ENCODE measurements at places on chromosomes 7 and 10.
A peak's percentile ranks its signal among the peaks of the same experiment; 100 is the strongest.

GRCh38 chr10:114343623-114344505 is 60.4 kb downstream of the AFAP1L2 start:
- no peak for DNase-seq

DNA sequence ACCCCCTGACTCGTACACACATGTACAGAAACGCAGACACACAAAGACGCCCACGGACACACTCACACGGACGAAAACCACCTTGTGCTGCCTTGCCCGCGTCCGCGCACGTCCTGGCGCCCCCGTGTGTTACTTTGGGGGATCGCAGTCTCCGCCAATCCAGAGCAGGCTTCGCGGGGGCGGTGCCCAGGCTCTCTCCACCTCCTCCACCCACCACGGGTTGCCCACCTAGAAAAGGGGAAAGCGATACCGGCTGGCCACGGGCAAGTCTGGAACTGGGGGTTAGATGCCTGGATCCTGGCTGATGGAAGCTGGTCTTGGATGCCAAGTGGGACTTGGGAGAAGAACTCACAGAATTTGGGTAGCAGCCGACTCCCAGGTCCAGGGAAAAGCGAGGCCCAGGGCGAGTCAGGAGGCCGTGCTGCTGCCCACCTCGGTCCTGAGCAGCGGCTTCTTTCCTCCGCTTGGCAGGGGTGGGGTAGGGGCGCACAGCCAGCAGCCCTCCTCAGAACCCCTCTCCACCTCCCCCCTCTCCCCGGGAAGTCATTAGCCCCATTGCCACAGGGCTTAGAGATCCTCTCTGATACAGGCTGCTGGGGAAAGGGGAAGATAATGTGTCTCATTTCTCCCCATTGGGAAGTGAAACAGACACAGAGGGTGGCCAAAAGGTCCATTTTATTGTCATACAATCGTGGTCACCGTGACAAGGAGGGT is 4.6 kb upstream of the VGF start:
- peak; percentile 48 for DNase-seq

DNA sequence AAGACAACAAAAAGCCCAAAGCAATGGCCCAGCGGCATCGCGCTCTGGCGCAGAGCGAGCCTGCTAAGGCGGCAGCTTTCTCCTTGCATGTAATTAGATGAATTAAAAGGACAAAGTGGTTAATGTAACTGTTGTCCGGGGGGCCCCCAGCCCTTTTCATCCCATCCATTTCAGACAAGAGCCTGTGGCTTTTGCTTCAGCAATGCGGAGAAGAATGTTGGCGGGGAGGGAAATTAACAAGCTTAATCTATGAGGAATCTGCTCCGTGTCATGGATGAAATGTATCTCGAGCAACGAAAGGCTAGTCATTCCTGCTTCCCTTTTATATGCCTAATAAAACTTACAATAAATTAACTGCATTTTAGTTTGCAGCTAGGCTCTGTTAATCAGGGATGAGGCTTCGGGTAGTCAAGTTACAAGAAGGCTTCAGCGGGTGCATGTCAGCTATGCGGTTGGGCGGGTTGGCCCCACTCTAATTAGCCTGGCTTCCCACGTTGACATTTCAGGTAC is 203.3 kb downstream of the BUB3 start:
- no peak for DNase-seq

DNA sequence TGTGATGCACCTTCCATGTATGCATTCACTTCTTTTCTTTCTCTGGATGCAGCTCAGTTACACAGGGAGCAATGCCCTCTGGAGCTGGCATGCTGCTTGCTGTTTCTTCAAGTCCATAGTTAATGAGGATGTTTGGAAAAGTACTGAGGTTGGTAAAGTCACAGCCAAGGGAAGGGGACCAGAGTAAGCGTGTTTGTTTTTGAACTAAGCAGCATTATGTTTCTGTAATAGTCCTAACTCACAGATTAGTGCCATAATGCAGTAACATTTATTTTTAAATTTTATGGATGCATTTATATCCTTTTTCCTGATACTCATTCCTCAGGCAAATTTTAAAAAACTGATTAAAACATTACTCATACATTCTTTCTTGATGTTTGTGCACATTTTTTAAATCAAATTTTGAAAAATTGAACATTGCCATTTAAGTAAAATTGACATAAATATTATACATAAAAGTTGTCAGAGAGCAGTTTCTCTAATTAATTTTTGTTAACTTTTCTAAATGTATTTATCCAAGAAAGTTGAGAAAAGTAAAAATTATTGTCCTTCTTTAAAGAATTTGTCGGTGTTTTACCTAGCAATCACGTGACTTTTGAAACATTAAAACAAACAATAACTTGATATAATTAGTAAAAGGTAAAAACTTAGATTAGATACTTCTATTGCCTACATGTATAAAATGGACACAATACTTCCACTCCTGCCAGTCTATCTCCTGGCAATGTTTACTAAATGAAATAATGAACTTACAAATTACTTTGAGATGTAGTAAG is 659.6 kb upstream of the ANKRD30A start:
- no peak for DNase-seq

GRCh38 chr7:23712368-23713284 is 2.6 kb downstream of the STK31 start:
- peak; percentile 71 for DNase-seq

- peak; percentile 56 for DNase-seq
Measured at GRCh38 chr10:93039721-93040120, 20.9 kb upstream of the CYP26C1 start.

- peak; percentile 20 for DNase-seq
Measured at GRCh38 chr7:121329191-121330052, 622 bp downstream of the WNT16 start.

DNA sequence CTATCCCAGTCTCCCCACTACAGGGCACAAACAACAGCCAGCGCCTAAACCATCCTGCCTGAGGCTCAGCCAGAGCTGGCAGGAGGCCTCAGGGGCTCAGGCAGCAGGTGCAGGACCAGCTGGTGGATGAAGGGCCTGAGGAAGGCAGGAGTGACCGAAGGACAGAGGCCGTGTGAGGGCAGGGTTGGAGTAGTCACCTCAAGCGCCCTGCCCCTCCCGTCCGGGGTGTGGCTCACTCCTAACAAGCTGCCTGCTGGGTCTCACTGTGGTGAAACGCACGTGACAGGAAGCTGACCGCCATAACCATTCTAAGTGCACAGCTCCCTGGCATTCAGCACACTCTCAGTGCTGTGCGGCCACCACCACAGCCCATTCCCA is 281.1 kb downstream of the ELFN1 start:
- no peak for DNase-seq

DNA sequence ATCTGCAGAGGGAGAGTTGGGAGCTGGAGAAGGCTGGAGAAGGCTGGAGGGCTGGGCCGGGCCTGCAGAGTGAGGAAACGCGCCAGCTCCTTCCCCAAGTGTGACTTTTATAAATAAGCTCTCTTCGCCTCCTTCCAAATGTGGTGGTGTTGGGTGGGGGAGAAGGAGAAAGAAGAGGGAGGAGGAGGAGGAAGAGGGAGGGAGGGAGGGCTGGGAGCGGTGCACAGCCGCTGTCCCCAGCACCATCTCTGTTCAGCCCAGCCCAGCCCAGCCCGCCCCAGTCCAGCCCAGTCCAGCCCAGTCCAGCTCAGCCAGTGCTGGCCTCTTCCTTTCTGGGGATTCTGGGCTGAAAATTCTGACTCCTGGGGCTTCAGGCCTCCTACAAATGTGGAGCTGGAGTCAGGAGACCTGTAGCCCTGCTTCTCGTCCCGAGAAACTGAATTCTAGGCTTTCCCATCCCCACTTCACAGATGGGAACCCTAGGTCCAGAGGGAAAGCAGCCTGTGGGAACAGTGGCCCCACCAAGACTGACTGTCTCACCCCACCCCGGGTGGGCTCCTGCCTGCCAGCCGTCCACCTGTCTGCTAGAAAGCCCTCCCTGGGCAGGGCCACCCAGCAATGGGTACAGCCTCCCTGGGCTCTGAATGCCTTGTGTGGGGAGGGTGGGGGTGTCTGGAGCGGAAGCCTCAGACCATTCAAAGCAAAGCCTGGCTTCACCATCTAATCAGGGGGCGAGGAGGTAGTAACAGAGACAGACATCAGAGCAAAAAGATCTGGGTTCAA is 2.3 kb downstream of the STX1A start:
- DNase-seq: peak; percentile 51

DNA sequence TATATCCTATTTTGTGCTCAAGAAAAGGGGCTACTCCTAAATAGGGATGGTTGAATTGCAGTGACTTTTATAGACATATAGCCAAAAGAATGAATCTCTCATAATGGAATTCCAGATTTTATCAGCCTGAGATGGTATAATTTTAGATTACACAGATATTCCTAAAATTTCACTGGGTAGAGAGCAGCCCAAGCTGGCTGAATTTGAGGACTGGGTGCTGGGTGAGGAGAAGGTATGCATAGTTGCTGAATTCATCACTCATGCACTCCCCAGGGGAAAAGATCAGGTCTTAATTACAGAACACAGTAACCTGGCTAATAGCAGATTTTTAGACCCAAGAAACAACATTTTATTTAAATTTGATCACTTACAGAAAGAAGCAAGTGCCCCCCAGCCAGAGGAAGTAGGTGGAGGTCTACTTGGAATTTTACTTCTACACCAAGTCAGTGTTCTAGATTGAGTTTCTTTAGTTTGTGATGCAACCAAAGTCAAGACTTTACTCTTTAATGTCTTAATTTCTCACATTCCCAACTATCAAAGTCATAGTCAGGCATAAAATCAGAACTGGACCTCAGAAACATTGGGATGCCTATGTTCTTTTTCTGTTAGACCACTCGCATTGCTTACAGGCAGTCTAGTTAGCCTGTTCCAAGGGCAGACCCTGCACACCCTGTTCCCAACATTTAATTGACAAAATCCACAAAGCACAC is 337.4 kb upstream of the PODXL start:
- peak; percentile 84 for DNase-seq

GRCh38 chr7:24462117-24462516 is 111.1 kb upstream of the PALS2 start:
- no peak for DNase-seq

GRCh38 chr10:3790858-3791257 is 5.8 kb upstream of the KLF6 start:
- no peak for DNase-seq

DNA sequence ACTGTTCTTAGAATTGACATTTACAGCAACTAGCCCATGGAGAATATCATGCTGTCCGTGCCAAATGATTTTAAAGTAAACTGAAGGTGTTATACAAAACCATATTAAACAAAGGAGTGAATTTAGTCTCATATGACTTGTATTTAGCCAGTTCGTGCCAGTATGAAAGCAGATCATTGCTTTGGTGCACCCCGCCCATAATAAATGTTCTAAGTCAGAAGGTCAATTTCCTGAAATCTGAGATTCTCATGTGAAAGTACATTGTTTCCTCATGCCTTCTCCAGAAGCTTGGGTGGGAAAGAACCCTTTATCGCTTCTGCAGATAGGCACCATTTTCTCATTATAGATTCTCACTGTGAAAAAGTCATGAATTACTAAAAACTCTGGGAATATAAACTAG is 106.4 kb downstream of the CAMK1D start:
- no peak for DNase-seq

GRCh38 chr10:106535304-106535953 is 629.1 kb downstream of the SORCS1 start:
- no peak for DNase-seq

- no peak for DNase-seq
Measured at GRCh38 chr7:29143751-29144150, 2.6 kb downstream of the CPVL start.

- peak; percentile 36 for DNase-seq
Measured at GRCh38 chr10:98041352-98042043, 11.1 kb upstream of the CRTAC1 start.

DNA sequence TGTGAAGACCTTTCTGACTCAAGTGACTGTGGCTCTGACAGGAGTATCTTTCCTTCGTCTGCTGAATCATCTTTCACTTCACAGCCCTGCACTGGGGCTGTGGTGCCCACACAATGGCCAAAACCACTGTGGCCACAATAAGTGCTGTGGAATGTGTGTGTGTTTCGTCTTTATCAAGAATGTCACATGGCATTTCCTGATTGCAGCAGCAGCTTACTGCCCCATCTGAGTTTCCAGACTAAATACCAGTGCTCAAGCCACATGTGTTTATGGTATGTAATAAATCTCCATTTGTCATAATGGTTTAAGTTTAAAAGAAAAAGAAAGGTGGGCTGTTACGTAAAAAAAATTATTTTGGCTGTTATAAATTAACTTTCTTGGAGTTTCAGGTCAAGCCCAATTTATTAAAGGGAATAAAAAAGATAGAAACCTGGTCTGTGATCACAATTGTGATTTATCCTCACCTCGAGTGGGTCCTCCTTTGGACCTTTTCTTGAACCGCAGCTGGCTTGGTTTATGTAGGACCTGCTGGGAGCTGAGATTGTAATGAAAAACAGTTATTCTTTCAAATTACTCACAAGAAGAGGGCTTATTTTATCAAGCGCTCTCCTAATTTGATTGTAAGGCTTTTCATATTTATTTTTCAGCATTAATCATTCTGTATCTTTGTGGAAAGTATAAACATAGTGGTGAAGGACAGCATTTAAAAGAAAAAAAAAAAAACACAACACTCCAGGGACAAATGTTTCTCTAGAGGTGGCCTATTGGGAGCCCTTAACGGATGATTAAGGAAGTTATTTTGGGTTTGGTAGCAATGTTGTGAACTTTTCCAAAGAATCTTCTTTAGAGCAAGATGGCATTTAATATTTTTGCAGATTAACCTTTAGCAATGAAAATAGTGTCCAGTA is 116.2 kb downstream of the LRMDA start:
- DNase-seq: peak; percentile 96

GRCh38 chr7:33893377-33893776 is 12.0 kb upstream of the BMPER start:
- no peak for DNase-seq

GRCh38 chr10:126016156-126016805 is 119.9 kb downstream of the FANK1 start:
- DNase-seq: no peak

DNA sequence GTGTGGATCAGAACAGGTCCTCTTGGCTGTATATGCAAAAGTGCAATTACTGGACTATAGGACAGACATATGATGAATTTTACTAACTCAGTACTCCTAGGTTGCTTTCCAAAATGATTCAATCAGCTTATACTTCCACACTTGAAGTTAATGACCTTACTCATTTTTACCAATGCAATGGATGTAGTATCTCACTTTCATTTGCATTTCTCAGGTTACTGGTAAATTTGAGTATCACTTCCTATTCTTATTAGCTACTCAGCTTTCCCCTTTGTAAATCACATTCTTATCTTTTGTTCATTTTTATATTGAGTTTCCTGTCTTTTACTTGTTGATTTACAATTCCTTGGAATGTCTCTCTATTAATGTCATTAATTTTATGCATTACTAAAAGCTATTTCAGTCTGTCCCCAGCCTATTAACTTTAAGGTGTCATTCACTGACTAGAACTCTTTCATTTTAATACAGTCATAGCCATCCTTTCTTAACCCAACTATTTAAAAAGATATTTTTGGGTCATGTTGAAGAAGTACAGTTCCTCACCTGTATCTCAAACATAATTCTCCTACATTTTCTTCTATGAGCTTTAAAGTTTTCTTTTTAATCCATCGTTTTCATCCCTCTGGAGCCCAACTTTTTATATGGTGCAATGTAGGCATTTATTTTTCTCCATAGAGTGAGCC is 88.6 kb downstream of the VIM start:
- no peak for DNase-seq

GRCh38 chr10:106537866-106538265 is 626.6 kb downstream of the SORCS1 start:
- DNase-seq: no peak

All from fibroblast of skin of right biceps (primary cell).